ENCODE measurements at places on chromosomes 16 and 17.

- DNase-seq = no peak
Observed at GRCh38 chr16:82157836-82158235, 12.2 kb downstream of the MPHOSPH6 start.

GRCh38 chr16:29156511-29156910 is 171.7 kb downstream of the LAT start:
- DNase-seq = no peak

DNA sequence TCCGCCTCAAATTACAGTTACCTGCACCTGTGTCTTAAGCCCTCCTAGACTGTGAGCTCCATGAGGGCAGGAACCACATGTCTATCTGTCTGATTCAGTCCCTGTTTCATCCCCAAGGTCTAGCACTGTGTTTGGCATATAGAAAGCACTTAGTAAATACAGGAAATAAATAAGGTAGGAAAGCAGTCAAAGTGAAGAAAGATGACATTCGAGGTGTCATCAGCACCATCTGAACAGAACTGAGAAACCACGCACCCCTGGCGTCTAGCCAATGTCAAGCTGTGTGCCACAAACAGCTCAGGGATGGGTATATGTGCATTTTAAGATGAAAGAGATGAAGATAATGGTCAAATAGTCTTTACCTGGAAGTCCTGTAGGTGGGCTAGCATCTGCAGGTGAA is 79.6 kb upstream of the ATP2A3 start:
- no peak for DNase-seq

GRCh38 chr16:72191551-72191950 is 19.6 kb upstream of the PMFBP1 start:
- no peak for DNase-seq

- no peak for DNase-seq
Observed at GRCh38 chr17:80882926-80883685, 108.5 kb upstream of the CHMP6 start.

GRCh38 chr16:71479420-71479819 is 9.7 kb downstream of the ZNF19 start:
- no peak for DNase-seq

DNA sequence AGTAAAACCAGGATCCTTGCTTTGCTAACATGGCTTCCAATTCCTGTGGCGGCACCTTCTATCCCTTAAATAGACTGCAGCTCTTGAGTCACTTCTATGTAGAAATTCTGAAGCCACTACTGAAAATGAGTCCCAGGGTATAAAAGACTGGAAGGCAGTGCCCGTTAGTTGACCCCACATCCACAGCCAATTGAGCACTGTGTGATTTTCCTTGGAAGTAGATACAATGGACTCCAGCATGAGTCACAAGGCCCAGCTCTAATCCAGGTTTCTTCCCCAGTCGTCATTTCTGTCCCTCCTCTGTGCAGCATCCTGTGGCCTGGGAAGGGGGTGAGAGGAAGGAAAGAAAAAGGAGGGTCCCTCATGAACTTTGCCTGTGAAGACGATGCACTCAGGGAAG is 69.5 kb downstream of the HLF start:
- no peak for DNase-seq

DNA sequence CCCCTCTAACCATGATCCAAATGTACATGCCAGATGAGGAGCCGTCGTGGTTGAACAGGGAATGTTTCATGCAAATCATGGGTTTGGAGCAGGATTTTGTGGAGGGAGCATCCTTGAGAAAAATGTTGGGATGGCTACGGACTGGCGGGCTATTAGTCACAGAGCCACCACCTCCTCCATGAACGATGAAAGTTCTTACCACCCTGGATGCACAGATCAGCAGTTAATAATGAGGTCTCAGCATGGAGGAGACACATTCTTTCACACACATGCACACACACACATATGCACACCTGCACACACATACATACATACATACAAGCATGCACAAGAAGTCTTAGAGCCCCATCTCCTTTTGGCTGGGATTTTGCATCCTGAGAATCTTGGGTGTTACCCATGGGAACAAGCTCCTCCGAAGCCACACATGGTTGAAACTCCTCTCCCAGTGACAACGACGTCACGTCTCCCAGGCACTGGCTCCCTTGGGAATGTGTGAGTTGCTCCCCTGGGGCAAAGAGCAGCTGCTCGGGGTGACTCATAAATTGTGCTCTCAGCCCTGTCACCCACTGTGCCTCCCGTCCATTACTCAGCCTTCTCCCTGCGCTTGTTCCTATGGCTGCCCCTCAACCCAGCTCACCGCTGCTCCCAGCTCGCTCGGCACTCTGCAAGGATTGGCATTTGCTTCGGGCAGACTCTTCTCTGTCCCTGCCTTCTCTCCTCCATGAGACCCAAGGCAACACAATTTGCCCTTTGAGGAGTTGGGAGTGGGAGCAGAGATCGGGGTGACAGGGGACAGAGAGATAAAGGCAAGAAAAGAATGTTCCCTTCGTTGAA is 344.6 kb downstream of the SOX9 start:
- no peak for DNase-seq

DNA sequence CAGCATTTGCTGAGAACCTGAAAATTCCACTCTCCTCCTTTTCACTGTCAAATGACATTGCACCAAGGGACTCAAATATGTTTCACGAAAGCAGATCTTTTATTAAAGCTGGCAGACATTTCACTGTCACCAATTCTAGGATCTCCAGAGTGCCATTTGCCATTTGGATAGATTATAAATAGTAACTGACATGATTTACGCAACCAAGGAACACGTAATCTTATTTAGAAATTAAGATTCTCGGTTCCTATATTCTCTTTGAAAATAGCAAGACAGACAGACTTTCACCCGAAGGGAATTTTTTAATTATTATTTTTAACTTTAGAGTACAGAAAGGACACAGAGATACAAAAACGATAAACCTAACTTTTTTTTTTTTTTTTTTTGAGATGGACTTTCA is 49.6 kb downstream of the ANKFY1 start:
- no peak for DNase-seq

DNA sequence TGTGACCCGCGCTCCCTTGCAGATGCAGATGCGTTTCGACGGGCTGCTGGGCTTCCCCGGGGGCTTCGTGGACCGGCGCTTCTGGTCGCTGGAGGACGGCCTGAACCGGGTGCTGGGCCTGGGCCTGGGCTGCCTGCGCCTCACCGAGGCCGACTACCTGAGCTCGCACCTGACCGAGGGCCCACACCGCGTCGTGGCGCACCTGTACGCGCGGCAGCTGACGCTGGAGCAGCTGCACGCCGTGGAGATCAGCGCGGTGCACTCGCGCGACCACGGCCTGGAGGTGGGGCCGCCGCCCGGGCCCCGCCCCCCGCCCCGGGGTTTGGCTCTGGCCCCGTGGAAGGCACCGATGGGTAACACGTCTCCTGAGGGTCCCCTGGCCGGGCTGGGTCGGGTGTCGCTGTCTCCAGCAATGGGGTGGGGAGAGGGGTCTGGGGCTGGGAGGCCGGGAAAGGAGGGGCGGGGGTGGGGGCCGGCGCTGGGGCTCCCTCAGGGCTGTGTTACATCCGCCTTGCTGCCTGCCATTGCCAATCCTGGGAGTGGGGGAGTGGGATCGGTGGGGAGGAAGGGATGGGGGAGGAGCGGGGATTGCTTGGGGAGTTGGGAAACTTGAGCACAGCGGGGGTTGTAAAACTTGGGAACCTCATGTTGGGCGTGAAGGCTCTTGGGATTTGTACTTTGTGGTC is 737 bp downstream of the NUDT16L1 start:
- DNase-seq = no peak

GRCh38 chr17:2672026-2672425 is 39.5 kb downstream of the CLUH start:
- no peak for DNase-seq

DNA sequence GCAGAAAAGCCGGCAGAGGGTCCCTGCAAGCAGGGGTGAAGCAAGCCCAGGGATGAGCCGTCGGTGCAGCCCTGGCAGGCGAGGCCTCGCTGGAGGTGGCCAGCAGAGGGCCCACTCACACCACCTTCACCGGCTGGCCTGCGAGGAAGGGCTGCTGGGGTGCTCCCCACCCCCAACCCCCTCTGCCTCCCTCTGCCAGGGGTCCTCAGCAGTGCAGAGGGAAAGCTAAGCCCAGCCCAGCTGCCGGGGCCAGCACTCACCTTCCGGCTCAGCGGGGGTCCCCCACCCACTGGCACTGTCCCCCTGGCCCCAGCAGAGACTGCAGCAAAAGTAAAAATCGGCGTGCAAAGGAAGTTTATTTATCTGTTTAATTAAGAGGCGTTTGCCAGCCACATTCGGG is 113.4 kb downstream of the ENGASE start:
- no peak for DNase-seq

DNA sequence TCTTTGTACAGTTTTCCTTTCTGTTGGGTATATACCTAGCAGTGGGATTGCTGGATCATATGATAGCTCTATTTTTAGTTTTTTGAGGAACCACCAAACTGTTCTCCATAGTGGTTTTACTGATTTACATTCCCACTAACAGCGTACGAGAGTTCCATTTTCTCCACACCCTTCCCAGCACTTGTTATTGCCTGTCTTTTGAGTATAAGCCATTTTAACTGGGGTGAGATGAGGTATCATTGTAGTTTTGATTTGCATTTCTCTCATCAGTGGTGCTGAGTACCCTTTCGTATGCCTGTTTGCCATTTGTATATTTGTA is 887 bp upstream of the EVI2B start:
- no peak for DNase-seq

DNA sequence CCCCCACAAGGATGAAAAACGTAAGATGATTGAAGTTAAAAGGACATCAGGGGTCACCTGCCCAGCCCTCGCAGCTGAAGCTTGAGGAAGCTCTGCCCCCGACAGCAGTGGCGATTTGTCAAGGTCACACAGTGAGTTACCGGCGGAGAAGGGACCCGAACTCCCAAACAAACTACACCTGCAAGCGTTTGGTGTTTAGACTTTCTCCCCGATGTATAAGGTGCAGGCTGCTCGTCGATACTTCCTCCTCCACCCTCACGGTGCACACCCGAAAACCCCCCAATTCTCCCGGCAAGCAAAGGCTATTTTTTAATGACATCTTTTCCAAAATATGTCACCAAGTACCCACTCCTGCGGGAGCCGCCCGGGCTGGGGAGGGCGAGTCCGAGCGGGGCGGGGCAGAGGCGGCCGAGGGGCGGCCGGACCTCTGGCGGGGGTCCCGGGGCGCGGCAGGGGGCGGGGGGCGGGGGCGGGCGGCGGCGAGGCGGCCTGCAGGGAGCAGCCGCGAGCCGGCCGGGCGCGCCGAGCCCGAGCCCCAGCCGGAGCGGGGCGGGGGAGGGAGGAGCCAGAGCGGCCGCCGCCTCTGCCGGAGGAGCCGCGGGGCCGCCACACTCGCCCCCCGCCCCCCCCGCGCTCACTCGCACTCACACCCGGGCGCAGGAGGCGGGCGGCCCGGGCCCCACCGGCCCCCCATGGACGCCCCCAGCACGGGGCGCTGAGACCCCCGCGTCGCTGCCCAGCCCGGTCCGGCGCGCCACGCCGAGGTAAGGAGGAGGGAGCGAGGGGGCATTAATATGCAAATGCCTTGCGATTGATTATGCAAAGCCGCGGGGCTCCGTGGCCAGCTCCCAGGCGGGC is at the start of gene THRA:
THRA (plus strand) TSS at position 637 of the 858 bp plus-strand sequence. CDS start 11,524 bp downstream, outside the sequence.
- peak; percentile 83 for DNase-seq

GRCh38 chr17:17852930-17853329 is 16.1 kb upstream of the SREBF1 start:
- no peak for DNase-seq

- no peak for DNase-seq
Observed at GRCh38 chr17:82583720-82584234, 64.2 kb downstream of the FOXK2 start.

GRCh38 chr17:15319452-15320010 is 21.9 kb downstream of the TEKT3 start:
- DNase-seq = no peak

GRCh38 chr16:2983706-2984136 is 3.5 kb upstream of the PKMYT1 start:
- peak; percentile 31 for DNase-seq

- no peak for DNase-seq
Observed at GRCh38 chr17:75442168-75443103, 14.0 kb upstream of the TMEM94 start.

Measured in ascending aorta (tissue), 2 donors.